Liver (tissue), 10 donors: ENCODE measurements at places on chromosomes 6 and 20.

DNA sequence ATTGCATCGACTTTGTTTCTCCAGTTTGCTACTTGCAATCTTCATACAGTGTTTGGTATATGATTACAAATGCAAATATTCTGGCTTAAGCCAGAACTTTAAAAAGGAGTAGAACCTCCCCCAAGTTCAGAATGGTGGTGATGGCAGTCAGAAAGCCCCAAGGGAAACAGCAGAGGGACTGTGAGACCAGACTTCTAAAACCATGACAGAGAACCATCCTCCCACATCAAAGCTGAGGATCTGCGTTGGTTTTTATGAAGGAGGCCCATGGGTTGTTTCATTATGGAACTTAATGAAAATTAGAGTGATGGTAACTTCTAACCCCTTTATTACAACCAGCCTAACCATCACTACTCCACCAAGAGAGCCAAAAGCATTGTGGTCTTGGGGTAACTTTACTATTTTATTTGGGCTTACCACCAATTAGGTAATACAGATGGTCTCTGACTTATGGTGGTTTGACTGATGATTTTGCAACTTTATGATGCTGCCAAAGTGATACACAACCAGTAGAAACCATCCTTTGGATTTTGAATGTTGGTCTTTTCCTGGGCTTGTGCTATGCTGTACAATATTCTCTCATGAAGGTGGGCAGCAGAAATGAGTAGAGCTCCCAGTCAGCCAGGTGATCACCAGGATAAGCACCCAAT, 10.9 kb upstream of the MRS2 start:
- DNase-seq = no peak

DNA sequence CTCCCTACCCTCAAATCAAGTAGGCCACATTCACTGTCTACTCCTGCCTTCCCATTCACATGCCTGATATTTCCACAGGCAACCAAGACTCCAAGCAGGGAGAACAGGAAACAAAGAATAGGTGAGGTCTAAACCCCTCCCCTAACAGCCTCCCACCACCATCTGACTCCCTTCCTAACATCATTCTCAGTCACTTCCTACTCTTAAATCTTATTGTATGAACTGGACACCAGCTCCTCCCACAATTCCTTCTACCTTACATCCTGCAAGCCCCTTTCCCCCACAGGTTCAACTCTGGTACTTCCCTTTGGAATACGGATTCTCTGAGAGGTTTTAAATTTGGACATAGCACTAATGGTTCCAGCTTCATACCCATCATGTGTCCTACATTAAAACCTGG, 944 bp upstream of the C6orf136 start:
- no peak for DNase-seq

DNA sequence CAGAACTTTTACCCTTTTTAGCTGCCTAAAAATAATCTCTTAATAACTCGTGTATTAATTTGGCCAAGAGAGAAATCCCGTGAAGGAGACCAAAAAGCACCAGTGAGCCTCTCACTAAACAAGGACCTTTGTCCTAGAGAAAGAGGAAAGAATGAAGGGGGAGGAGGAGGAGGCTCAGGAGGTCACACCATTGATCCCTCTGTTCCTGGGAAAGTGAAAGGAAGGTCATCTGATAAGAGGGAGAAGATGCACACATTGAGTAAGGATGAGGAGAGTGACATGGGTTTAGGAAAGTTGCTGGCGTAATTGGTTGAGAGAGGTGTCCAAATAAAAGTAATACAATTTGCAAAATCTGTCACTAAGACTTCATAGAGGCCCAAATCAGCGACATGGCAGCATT, 49.2 kb downstream of the HLA-DPB1 start:
- no peak for DNase-seq

- DNase-seq = no peak
Measured at GRCh38 chr6:158500016-158500735, 59.7 kb upstream of the TMEM181 start.

- no peak for DNase-seq
Measured at GRCh38 chr6:13488015-13488895, 855 bp upstream of the GFOD1 start.

DNA sequence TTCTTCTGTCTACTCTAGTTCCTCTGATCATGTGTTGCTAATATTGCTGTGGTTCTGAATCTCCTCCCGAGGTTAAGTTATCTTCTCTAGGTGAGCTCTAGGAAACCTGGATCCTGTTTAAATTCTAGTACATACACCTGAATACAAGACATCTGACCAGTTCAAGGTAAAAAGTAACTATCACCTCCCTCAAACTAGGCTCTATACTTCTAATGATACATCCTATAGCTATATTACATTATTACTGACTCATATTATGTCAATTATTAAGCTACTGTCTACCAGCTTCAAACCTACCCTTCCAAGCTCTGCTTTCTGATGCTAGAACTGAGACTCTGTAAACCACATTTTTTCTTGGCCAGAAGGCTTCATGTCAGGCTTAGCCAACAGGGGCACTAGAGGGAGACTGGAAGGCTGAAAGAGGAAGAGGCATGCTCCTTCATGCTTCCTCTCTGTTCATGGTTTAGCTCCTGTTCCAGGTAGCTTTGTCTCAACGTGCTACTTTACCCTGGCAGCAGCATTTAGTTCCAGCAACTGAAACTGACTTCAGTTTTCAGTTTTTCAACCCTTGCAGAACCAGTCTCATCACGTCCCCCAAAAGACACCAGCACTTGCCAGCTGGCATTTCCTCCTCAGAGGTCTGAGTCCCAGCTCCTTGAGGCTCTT, 148.4 kb upstream of the TOP1 start:
- no peak for DNase-seq

- DNase-seq = no peak
Measured at GRCh38 chr6:79170431-79170830, 64.1 kb downstream of the HMGN3 start.

GRCh38 chr6:43399932-43400487, 27.3 kb upstream of the ABCC10 start:
- DNase-seq = no peak
